ENCODE measurements at places on chromosomes 1 and 21. TPM values are rescaled to one million over a fixed set of nuclear protein-coding genes. Genes with fewer than 3 reads are reported as not detected.

DNA sequence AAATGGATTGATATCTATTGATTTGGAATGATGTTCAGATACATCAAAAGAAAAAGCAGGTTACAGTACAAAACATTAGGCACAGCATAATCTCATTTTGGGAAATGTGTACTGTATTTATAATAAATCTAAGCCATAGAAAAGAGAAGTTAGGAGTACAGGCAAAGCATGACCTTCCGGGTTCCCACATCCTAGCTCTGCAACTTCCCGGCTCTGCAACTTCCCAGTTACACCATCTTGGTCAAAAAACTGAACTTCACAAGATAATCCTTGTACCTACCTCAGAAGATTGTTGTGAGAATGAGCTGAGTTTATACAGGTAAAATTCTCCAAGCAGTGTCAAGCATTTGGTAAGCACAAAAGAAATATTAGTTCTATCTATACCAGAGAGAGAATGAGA, 21.7 kb upstream of the SLC44A3 start:
- no peak overlapping the region for H3K4me3 ChIP-seq
- H3K36me3 ChIP-seq, result no peaks in the 10 kb centered on the region
- peaks cover 24% of the 10 kb centered on the region for H3K4me1 ChIP-seq
- H3K27me3 ChIP-seq, result peaks cover 3% of the 10 kb centered on the region
- DNase-seq, result no peak

GRCh38 chr21:37197746-37198145, 69.4 kb downstream of the VPS26C start:
- no peak overlapping the region for H3K4me3 ChIP-seq
- H3K36me3 ChIP-seq, result peaks cover 32% of the 10 kb centered on the region
- no peaks in the 10 kb centered on the region for H3K4me1 ChIP-seq
- no peak overlapping the region for H3K27ac ChIP-seq
- no peaks in the 10 kb centered on the region for H3K27me3 ChIP-seq

DNA sequence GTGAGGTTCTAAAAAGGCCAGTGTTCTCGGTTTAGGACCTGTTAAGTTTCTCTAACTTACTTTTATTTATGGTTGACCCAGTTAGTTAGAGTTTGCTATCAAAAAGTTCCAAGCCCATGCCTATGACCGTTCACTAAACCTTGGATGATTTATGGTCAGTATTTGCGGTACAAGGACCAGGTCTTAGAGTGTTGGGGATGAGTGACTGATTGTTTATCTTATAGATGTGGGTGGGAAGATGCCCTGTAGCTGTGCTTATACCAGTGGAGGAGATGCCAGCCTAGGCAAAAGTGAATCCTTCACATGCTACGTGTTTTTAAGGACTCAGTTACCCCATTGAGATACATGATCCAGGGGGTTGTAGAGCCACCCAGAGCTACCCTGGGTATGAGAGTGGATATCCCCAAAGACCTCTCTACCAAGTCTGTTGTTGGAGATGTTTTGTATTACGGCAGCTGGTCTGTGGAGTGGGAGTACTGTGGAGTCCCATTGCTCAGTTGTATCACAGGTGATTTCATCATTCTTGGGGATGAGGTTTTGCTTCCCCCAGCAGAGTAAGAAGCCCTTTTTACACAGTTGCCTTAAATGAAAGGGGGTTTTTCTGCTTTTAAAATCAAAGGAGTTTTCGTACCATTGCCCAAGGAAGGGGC, 2.1 kb downstream of the SLC22A15 start:
- peaks cover 50% of the 10 kb centered on the region for H3K27me3 ChIP-seq
- H3K36me3 ChIP-seq, result no peaks in the 10 kb centered on the region
- no peak overlapping the region for H3K27ac ChIP-seq

DNA sequence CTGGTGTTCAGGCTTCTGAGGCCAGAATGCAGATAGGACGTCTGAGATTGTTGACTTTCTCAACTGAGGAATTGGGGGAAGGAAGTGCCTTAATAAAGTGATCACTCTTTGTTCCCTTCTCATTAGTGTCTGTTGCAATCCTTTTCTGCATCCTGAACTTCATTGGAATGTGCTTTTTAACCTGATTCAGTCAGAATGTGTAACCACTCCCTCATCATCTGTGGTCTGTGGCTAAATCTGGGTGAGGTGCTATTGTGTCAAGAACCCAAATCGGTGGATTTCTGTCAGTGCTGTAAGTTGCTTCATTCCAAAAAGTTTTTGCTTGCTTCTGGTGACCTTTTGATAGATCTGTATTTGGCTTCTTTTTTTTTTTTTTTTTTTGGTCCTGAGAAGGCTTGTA, 38.2 kb downstream of the ARID1A start:
- H3K4me1 ChIP-seq, result peaks cover 65% of the 10 kb centered on the region
- H3K36me3 ChIP-seq, result peaks cover 60% of the 10 kb centered on the region
- no peak overlapping the region for H3K4me3 ChIP-seq
- no peaks in the 10 kb centered on the region for H3K27me3 ChIP-seq

GRCh38 chr1:223244366-223245103, 101.5 kb upstream of the TLR5 start:
- H3K36me3 ChIP-seq, result no peaks in the 10 kb centered on the region
- H3K4me3 ChIP-seq, result no peak overlapping the region
- H3K27me3 ChIP-seq, result no peaks in the 10 kb centered on the region
- H3K4me1 ChIP-seq, result peaks cover 45% of the 10 kb centered on the region
- no peak for DNase-seq

CFAP141 gene
- not detected for total RNA-seq

DNA sequence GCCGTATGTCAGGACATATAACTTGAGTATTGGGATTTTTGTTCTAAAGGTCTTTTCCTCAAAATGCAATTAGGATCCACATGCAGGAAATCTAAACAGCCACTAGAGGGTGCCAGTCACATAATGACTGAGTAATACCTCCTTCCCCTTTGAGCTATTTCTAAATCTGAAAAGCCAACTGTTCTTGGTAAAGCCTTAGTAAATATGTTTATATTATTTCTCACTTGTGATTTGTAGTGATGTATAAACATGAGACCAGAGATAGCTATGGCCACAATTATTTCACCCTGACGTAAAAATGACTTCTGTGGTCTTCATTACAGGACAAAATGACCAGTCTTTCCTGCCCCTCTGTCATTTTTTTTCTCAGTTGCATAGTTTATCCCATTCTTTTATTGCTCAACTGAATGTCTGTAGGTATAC, 41.0 kb upstream of the DR1 start:
- peaks cover under 1% of the 10 kb centered on the region for H3K36me3 ChIP-seq
- no peaks in the 10 kb centered on the region for H3K4me1 ChIP-seq
- H3K27ac ChIP-seq, result no peak overlapping the region
- no peaks in the 10 kb centered on the region for H3K27me3 ChIP-seq
- DNase-seq, result peak; percentile 66

DNA sequence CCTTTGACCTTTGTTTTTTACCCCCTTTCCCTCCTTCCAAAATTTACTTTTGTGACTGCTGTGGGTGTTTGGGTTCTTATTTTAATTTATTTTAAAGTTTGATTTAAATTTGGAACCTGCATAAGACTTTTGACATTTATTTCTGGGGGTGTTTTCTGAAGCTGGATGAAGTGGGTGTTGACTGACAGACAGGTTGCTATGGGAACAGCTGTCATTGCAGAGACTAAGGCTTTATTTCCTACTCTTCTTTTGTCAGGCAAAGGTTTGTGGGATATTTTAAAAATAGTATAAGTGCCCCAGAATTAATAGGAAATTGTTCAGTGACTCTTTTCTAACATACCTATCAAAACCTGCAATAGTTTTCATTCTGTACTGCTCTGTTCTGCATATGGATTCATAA, 290.8 kb upstream of the ESRRG start:
- no peak overlapping the region for H3K4me3 ChIP-seq
- DNase-seq, result no peak

GRCh38 chr1:240314845-240315801, 223.4 kb downstream of the FMN2 start:
- DNase-seq, result no peak
- H3K4me3 ChIP-seq, result no peak overlapping the region
- H3K27ac ChIP-seq, result no peak overlapping the region
- no peaks in the 10 kb centered on the region for H3K27me3 ChIP-seq
- H3K36me3 ChIP-seq, result no peaks in the 10 kb centered on the region
- H3K4me1 ChIP-seq, result no peaks in the 10 kb centered on the region

CD53 gene
- total RNA-seq, result 530 TPM

TNN gene
- total RNA-seq, result not detected

DNA sequence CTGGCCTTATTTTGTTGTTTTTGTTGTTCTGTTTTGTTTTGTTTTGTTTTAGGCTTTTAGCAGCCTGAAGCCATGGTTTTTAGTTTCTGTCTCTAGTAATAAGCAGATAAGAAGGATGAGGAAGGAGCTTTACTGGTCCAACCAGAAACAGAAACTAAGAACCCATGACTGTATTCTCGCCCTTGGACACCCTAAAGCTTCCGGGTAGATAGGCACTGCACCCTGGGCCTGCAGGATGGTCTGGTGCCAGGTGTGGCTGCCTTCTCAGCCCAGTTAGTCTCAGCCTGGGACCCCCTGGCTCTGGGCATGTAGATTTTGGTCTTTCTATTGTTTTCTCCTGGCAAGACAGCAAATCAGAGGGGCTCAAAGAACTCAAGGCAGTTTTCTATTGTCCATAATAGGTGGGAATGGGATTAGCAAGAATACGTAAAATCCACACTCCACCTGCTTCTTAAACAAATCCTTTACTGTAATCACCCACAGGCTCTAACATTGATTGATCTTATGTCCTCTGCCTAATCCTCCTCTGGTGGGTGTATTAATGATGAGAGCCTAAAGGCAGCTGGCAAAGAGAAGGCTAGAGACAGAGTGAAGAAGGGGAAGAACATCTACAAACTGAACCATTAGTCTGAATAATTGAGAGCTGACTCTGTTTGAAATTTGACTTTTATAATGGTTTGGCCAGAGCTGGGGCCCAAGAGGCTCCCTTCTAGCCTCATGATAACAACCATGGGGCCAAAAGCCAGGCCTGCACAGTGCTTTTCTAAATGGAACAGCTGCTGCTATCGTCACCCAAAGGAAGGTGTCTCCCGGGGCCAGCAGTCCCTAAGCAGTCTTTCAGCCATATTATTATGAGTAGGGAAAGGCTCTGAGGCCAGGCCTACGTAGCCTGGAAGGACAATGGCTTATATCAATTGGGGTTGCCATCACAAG, 106.8 kb upstream of the ATP1A1 start:
- H3K27me3 ChIP-seq, result no peaks in the 10 kb centered on the region
- H3K4me3 ChIP-seq, result no peak overlapping the region
- no peak overlapping the region for H3K27ac ChIP-seq
- DNase-seq, result no peak

BRDT gene
- not detected for total RNA-seq
